Kidney glomerular epithelial cell (primary cell): ENCODE measurements at places on chromosomes 12 and 14.

DNA sequence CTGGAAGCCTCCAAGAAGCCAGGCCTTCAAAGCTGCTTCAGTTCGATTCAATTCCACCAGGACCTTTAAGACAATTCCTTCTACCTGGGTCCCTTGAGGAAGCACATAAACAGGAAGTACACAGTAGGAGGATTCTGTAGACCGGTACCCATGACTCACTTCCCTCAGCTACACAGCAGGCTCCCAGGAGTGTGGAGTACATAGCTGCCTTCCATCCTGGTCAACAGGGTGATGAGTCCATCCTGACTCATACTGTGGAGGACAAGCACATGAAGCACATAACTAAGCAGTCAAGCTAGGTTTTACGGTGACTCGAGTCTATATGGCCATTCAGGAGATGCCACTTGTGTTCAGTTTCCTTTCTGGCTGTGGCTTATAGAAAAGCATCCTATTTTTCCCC is 197.6 kb upstream of the RBM19 start:
- DNase-seq: no peak

DNA sequence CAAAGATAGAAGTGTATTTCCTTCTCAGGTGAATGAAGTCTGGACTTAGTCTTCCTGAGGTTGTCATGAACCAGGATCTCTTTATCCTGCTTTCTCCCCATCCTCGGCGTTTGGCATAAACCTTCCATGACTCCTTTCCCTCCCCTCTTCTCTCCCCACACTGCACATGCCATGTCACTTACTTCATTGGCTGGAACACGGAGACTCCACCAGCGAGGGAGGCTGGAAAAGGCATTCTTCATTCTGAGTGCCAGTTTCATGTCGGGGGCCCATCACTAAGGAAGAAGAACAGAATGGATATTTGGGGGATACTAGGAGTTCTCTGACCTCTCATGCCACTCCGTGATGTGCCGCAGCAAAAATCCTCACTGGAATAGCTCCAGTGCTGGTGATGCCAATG is 105.6 kb downstream of the VCPKMT start:
- DNase-seq: no peak

- no peak for DNase-seq
These were observed 29.8 kb upstream of the AP4S1 start for GRCh38 chr14:30995689-30996088.

DNA sequence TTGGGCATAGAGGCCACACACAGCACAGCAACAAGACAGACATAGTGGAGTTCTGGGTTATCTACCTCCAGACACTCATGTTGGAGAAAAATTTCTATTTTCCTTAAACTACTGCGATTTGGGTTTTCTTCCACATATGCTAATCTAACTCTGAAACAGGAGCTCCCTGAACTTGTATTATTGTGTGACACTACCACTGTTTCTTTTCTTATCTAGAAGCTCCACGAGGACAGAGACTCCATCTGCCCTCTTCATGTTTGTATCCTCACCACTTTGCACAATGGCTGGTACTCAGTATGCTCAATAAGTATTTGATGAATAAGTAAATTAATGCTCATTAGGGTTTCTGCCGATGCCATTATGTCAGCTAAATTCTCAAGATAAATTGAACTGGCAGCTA is 218.6 kb downstream of the PAX9 start:
- no peak for DNase-seq

GRCh38 chr14:76718306-76719040 is 42.8 kb upstream of the VASH1 start:
- DNase-seq: no peak

DNA sequence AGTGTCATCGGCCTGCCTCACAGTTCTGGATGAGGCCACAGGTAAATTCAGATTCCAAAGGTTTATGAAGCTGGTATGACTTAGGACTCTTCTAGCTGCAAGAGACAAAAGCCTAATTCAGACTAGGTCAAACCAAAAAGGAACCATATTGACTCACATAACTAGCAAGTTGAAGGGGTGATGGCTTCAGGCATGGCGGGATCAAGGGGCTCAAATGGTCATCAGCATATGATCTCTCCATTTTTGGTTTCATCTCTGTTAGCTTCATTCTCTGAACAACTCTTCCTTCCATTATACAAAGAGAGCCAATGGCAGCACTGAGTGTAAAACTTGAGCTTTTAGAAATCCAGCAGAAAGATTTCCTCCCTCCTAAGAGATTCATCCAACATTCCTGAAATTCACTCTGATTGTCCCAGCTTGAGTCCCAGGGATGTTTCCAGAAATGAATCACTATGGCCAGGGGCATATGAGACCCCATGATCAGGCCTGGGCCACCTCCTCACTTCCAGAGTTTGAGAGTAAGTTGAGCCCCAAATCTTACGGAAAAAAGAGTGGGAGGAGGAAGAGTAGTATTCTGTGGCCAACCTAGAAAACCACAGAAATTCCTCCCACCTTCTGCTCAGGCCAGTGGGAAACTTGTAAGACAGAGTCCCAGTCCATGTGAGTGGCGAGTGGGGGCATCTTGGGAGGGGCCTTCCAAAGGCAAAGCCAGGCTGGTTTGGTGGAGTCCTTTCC is 2.0 kb upstream of the MAP1LC3B2 start:
- DNase-seq: no peak

GRCh38 chr14:105177082-105177481 is 4.0 kb downstream of the NUDT14 start:
- no peak for DNase-seq

- peak; percentile 35 for DNase-seq
These were observed 1.1 kb upstream of the HEBP1 start for GRCh38 chr12:13000925-13001774.

DNA sequence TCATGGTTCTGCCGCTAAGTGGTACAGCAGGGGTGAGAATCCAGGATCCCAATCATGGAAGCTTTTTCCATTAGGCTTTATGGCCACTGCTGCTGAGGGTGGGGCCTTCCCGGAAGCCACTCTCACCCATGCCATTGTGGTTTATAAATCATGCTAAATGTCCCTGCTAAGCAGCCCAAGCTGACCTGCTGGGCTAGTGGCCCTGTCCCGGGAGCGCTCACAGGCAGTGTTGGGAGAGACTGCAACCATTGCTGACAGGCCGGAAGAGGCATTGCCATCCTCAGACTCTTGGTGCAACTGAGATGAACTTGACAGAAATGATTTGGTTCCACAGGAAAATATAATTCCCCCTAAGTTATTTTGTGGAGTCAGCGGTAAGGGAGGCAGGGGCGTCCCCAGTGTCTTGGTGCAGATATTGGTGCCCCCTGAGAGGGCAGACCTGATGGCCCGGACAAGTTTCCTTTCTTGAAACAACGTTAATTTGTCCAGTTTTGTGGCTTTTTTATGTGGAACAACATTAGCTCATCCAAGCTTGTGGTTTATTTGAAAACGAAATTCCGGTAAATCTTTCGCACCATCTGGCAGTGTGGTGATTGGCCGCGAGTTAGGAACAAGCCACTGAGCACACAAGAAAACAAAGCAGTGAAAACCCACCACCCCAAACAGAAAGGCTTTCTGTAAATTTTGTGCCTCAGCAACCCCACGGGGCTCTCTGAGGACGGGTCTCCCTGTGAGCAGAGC is 82.3 kb downstream of the SSPN start:
- no peak for DNase-seq

DNA sequence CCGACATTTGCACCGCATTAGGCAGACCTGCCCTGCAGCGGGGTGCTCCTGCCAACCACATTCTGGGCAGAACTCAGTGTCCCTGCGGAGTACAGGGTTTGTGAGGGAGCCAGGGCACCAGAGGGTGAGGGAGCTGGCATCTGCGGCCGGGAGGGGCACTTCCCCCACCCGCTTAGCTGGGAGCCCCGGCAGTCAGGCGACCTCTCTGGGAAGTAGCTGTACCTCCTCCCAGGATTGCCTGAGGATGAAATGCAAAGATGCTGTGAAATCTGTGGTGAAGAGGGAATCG is 58.6 kb downstream of the ANKRD9 start:
- DNase-seq: no peak

GRCh38 chr12:124763594-124763979 is 100.1 kb downstream of the SCARB1 start:
- DNase-seq: no peak

- no peak for DNase-seq
These were observed 11.4 kb upstream of the AACS start for GRCh38 chr12:125053821-125054220.

GRCh38 chr12:94889445-94890210 is 113.9 kb downstream of the NDUFA12 start:
- DNase-seq: no peak

DNA sequence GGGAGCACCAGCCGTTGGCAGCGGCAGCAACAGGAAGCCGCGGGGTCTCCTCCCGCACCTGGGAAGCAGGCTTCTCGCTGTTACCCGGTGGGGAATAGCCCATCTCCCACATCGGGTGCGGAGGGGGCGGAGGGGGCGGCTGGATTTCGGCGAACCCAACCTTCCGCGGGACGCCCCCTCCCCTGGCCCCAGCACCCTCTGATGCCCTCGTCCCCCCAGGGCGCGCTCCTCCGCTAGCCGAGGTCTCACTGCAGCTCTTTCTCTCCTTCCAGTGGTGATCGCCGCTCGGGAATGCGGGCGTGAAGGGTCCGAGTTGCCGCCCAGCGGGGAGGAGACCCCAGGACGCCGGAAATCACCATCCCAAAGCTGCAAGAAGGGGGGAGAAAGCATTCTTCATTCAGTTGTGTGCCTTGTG is 303 bp downstream of the SAMD4A start:
- DNase-seq: peak; percentile 36

DNA sequence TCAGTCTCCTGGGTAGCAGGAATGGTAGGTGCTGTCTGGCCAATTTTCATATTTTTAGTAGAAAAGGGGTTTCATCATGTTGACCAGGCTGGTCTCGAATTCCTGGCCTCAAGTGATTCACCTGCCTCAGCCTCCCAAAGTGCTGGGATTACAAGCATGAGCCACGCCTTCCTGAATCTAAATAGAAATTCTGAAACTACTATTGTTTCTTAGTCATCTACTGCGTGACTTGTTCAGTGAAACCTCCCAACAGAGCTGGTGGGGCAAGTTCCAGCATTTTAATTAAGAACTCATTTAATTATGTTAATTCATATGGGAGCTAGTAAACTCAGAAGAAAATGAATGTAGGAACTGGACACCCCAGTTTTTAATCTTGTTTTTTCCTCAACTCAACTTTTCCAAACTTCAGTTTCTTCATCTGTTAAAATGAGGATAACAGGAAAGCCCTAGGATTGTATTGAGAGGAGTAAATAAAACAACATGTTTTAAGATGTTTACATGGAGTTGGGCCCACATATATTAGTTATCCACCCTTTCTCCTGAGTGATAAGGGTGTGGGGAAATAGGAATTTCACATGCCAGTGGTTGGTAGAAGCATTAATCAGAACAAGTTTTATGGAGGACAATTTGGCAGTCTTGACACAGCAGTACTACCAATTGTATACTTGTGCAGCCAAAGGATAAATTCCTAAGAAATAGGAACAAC is 335.8 kb upstream of the E2F7 start:
- no peak for DNase-seq

DNA sequence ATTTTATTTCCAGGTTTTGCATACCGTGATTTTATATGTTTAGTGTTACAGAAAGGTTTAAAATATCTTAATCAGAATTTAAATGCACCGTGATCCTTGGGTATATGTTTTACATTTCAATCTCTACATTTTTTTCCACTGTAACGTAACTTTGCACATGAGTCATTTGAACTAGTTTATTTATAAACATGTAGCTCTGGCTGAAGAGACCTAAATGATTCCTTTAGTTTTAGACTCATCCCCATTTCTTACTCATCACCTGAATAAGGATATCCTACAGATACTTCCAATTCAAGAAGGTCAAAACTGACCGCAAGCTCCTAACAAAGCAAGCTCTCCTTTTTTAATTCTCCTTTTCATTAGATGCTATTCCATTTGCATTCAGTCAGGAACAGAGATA is 42.7 kb upstream of the SLC6A15 start:
- no peak for DNase-seq

DNA sequence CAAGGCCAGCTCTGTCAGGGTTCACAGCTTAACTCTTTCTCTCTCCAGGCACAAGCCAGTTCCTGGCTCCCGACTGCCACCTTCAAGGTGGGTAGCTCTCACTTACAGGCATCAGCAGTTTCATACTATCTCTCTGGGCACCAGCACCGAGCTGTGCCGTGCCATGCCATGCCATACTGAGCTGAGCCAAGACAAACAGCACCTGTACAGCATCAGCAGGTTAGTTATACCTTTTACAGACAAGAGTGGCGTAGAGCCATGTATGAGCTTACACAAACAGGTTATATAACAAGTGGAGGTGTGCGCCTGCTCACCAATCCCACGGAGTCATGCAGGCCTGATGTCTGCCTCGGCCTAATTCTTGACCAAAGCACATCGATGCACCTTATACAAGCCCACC is 1098.7 kb downstream of the AACS start:
- no peak for DNase-seq

- DNase-seq: no peak
These were observed 65.6 kb upstream of the FLRT2 start for GRCh38 chr14:85464135-85464895.

- DNase-seq: no peak
These were observed 3.1 kb upstream of the GLTP start for GRCh38 chr12:109883461-109883860.

DNA sequence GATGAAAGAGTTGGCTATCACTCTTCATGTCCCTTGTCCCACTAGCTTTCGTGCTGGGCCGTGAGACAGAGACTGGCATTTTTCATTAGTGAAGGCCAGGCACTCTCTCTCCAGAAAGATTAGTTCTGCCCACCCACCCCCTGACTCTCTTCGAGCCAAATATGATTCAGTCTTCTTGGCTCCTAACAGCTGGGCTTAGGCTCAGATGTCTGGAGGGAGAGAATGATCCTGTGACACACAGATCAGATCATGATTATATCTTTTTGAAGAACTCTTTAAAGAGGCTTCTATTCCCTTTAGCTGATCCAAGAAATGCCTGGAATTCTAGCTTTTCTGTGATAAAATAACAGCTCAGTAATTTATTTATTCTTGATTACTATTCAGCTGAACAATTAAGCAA is 5.2 kb upstream of the GNG2 start:
- no peak for DNase-seq

DNA sequence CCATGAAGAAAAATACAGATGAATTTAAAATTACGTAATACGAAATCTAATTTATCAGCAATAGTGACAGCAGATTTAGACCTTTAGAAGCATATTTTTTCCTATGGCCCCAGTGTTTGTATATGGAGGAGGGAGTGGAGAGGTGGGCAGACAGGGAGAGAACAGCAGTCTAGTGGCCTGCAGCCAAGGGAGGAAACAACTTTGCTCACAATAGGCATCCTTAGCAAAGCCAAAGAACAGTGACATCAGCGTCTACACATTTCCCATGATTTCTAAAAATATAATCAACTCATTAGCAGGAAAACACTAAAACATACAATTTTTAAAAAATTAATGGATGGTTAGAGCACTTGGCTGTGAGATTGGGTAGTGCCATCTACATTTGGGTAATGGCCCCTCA is 622.6 kb upstream of the ATP2B1 start:
- DNase-seq: no peak

- DNase-seq: no peak
These were observed 207.7 kb upstream of the SLC16A7 start for GRCh38 chr12:59388176-59388575.

DNA sequence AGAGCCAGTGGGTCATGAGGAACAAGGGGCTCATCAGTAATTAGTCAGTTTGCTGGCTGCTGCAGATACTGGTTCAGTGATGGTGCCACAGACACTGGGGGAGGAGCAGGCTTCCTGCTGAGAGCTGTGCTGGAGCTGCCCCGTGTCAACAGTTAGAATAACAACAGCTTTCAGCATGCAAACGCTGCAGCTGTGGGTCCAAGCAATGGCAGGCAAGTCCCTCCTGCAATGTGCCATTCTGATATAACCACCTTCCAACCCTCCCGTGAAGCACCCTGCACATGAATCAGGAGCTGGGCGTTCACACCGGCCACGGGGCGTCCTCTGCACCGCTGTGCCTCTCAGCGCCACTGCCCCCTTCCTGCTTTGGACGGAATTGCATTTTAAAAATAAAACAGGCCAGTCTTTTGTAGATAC is 258.4 kb upstream of the SFSWAP start:
- DNase-seq: no peak
